Thymus (tissue), 14 donors: ENCODE measurements at places on chromosomes 5 and 9.

- DNase-seq = no peak
Measured at GRCh38 chr5:178467568-178468195, 122.5 kb downstream of the COL23A1 start.

GRCh38 chr5:580436-580835 lies 31.7 kb upstream of the CEP72 start:
- DNase-seq = no peak

- DNase-seq = no peak
Measured at GRCh38 chr5:169131616-169132301, 169.2 kb downstream of the SLIT3 start.

DNA sequence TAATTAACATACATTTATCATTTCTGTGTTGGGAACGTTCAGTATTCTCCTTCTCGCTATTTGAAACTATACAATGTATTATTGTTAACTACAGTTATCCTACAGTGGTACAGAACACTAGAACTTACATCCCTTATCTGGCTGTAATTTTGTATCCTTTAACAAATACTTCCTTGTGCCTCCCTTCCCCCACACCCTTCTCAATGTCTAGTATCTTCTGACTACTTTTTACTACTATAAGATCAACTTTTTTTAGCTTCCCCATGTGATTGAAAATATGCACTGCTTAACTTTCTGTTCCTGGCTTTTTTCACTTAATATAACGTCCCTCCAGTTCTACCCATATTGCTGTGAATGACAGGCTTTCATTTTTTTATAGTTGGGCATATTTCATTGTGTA lies 253.5 kb downstream of the RAB3C start:
- no peak for DNase-seq

DNA sequence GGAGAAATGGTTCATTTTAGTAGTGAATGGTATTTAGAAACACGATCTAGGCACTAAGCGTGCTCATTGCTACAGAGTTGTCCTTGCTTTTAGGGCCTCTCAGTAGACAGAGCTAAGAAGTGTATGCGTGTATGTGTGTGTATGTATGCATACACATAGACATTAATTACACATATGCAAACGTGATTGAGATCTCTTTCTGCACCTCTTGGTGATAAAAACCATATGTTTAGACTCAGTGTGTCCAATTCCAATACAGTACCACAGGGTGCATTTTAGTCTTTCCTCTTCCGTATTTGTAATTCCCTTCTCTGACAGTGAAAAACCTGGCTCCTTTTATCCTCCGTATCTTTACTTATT lies 13.1 kb downstream of the TRIO start:
- DNase-seq = no peak
